Thoracic aorta endothelial cell (primary cell): ENCODE measurements at places on chromosomes 6 and 20. TPM values are rescaled to one million over a fixed set of nuclear protein-coding genes. Genes with fewer than 3 reads are reported as not detected.

The OR2J3 gene
- not detected in 2 replicates for total RNA-seq

The PTCRA gene
- total RNA-seq = not detected in 2 replicates

The PI3 gene
- not detected in 2 replicates for total RNA-seq

The IL17F gene
- not detected in 2 replicates for total RNA-seq

The RAB44 gene
- under 0.01 TPM in 1 of 2 replicates, not detected in the other for total RNA-seq

The IRF4 gene
- under 0.01 TPM in 1 of 2 replicates, not detected in the other for total RNA-seq

The GHRH gene
- not detected in 2 replicates for total RNA-seq

The FAM209B gene
- not detected in 2 replicates for total RNA-seq

The FAXC gene
- 0.27 and 1.1 TPM in 2 replicates for total RNA-seq

The RIN2 gene
- 117 and 125 TPM in 2 replicates for total RNA-seq

The MYL9 gene
- total RNA-seq = 2.0 and 5.7 TPM in 2 replicates

The SYCP2L gene
- total RNA-seq = not detected in 2 replicates
